ENCODE measurements at places on chromosomes 5 and 9.
A peak's percentile ranks its signal among the peaks of the same experiment; 100 is the strongest.

DNA sequence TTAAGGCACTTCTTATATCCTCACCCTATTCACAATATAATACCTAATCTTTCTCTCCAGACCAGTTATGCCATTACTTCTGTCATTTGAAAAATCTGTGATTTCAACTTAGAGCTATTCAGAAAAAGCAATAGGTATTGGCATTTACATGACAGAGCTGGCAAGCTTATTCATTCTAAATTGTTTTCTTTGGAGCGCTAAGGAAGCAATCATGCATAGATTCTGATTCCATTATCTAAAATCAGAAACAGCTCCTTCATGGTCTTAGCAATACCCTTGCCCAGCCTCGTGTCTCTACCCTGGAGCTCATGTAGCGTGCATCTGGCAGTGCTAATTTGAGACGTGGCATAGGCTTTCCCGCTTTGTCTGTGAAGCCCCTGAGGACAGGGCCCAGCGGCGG is 4.5 kb downstream of the SLC1A1 start:
- DNase-seq: no peak

- DNase-seq: no peak
Measured at GRCh38 chr9:69963803-69964202, 79.8 kb upstream of the MAMDC2 start.

GRCh38 chr9:114216081-114216480 is 60.7 kb downstream of the COL27A1 start:
- no peak for DNase-seq

- DNase-seq: no peak
Measured at GRCh38 chr5:151295791-151296477, 7.6 kb downstream of the SLC36A3 start.

- DNase-seq: no peak
Measured at GRCh38 chr5:125179612-125180011, 433.2 kb upstream of the ZNF608 start.

DNA sequence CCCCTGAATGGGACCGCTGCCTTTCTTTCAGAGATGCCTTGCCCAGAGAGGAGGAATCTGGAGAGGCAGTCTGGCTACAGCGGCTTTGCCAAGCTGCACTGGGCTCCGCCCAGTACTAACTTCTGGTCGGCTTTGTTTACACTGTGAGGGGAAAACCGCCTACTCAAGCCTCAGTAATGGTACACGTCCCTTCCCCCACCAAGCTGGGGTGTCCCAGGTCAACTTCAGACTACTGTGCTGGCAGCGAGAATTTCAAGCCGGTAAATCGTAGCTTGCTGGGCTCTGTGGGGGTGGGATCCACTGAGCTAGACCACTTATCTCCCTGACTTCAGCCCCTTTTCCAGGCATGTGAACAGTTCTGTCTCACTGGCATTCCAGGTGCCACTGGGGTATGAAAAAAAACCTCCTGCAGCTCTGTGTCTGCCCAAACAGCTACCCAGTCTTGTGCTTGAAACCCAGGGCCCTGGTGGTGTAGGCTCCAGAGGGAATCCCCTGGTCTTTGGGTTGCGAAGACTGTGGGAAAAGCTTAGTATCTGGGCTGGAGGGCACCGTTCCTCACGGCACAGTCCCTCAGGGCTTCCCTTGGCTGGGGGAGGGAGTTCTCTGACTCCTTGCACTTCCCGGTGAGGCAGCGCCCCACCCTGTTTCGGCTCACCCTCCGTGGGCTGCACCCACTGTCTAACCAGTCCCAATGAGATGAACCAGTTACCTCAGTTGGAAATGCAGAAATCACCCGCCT is 171.2 kb downstream of the CWC27 start:
- no peak for DNase-seq

- DNase-seq: peak; percentile 15
Measured at GRCh38 chr9:18910916-18911315, 122.1 kb downstream of the SAXO1 start.

- peak; percentile 98 for DNase-seq
Measured at GRCh38 chr9:18393340-18394130, 80.4 kb upstream of the ADAMTSL1 start.

- no peak for DNase-seq
Measured at GRCh38 chr5:175718401-175719108, 60.7 kb downstream of the HRH2 start.

DNA sequence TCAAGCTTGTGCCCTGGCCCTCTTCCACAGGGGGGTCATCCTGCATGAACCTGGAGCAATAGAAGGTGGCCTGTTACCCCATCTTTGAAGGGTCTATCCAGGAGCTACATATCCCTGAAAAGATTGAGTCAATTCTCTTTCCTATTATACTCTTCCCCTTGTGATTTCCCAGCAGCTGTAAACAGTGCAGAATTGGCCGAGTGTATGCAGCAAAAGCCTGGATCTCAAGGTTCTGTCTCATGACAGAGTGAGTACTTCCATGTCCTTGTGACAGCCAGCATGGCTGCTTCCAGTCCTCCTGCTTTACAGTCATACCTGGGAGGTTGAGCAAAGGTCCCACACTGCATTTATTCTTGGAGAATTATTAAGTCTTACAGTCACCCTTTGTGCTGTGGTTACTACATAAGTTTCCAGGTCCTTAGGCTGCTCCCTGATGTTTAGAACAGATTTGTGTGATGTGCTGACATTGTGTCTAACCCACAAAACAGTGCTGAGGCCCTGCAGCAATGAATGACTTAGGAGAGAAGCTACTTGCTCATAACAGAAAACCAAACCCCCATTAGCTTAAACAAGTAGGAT is 67.5 kb downstream of the NREP start:
- DNase-seq: no peak

GRCh38 chr5:143140492-143141203 is 262.8 kb downstream of the NR3C1 start:
- DNase-seq: peak; percentile 57

DNA sequence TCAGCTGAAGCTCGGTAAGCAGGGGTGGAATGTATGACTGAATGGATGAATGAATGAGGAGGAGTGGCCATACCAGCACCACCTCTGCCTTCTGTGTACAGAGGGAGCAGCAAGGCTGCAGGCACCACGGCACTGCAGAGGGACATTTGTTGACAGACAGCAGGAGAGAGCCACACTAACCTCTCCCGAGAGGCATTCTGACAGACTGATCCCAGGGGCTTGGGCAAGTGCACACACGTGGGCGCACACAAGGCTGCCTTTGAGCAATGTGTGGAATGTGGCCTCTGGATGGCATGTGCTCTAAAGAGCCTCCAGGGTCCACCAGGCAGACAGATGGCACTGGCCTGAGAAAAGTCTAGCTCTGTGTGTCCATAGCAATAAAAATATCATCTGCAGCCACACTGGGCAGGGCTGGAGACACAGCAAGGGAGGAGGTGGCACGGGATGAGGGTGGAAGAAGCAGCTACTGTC is 111.8 kb downstream of the ACTL7B start:
- DNase-seq: no peak

DNA sequence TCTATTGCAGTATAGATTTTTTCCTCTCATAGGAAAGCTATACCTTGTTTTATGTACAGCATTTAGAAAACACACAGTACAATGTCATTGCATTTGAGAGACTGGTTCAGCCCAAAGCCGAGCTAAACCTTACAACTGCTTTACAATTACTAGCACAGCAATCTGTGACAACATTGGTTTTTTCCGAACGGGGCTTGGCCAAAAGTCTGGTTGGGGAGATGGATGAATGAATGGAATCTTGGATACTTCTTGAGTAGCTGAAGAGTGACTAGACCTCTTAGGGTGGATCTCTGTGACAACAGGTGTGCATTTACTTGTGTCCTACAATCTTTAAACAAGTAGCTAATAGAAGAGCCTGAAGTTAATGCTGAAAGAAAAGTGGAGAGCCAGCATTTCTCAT is 1.2 kb downstream of the SGCD start:
- DNase-seq: no peak

DNA sequence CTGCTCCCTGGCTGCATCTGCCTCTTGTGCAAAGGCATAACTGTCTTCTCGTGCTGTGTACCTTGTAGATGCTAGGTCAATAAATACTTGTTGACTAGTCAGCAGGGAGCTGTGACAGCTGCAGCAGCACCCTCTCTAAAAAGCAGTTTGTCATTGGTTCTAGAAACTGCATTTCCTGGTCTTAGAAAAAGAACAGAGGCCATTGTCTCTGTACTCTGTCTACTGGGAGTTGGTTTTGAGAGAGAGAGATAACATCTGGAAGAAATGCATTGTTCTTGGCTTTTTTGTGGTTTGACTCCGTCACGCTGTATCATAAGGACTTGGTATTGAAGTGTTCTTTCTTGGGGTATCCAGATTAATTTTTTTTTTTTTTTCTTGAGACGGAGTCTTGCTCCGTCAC is 32.3 kb downstream of the SH3GLB2 start:
- no peak for DNase-seq

GRCh38 chr5:96066386-96066719 is 104.7 kb upstream of the ELL2 start:
- no peak for DNase-seq

DNA sequence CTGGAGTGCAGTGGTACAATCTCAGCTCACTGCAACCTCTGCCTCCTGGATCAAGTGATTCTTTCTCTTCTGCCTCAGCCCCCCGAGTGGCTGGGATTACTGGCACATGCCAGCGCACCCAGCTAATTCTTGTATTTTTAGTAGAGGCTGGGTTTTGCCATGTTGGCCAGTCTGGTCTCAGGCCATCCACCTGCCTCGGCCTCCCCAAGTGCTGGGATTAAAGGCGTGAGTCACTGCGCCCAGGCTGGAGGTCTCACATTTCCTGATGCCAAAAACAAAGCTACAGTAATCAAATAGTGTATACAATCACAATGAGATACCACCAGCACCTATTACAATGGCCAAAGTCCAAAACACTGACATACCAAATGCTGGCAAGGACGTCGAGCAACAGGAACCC is 51.1 kb downstream of the TTLL11 start:
- DNase-seq: no peak

DNA sequence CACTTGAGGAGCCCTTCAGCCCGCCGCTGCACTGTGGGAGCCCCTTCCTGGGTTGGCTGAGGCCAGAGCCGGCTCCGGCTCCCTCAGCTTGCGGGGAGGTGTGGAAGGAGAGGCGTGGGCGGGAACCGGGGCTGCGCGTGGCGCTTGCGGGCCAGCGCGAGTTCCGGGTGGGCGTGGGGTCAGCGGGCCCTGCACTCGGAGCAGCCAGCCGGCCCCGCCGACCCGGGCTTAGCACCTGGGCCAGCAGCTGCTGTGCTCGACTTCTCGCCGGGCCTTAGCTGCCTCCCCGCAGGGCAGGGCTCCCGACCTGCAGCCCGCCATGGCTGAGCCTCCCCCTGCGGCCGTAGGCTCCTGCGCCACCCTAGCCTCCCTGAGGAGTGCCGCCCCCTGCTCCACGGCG is 6.2 kb upstream of the SHB start:
- no peak for DNase-seq

GRCh38 chr9:129748249-129748648 is 4.6 kb downstream of the PTGES start:
- DNase-seq: no peak

- no peak for DNase-seq
Measured at GRCh38 chr9:3244963-3245653, 280.7 kb downstream of the RFX3 start.

GRCh38 chr5:943918-944620 is 51.4 kb downstream of the TRIP13 start:
- DNase-seq: no peak

- DNase-seq: no peak
Measured at GRCh38 chr9:124783830-124784229, 6.9 kb downstream of the OLFML2A start.

DNA sequence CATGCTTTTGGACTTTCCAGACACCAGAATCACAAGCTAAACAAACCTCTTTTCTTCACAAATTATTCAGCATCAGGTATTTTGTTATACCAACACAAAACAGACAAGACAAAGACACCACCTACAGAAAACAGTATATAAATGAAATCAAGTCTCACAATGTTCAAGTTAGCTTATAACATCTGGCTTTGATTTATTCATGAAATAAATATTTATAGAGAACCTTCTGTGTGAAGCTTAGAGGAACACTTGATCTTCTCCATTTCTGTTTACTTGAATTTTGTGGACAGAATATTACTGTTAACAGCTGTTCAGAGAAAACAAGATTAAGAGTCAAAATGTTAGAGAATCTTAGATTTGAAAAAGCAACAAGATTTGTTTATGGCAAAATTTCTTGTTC is 137.4 kb upstream of the PRR16 start:
- DNase-seq: no peak

DNA sequence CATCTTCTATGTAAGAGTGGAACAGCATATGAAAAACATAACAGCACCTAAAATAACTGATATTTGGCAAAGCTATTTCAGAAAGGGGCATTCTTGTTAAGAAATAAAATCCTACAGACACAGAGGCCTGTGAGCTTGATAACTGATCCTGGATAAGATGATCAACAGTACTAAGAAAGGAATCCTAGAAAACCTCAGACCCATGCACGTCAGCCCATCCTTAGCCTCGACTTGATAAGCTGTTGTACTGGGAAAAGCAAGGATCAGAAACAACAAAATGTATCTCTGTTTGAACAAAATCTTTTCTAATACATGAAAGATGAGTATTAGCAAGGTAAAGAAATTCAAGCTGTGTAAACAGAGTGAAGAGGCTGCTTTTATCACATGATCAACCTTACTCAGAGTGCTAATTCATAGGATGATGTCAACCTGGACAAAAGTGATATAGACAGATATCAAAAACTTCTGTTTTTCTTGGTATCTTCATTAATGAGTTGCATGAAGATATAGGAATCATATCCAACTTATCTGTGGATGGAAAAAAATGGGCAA is 15.2 kb downstream of the LIFR start:
- DNase-seq: peak; percentile 70

DNA sequence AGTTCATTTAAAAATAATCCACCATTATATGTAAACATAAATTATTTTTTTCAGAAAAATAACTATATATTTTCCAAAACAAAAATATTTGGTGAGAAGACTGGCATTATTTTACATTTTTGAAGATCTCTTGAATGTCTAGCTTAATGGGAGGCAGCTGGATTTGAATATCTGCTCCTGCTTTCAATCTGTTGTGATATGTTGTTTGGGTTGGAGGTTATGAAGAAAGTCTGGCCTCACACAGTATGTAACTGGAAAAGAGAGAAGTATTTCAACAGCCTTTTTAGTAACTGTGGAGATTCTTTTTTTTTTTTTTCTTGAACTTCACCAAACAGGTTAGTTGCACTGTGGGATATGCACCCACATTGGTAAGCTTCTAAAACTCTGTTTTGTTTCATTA is 84.7 kb upstream of the SLIT3 start:
- DNase-seq: no peak

DNA sequence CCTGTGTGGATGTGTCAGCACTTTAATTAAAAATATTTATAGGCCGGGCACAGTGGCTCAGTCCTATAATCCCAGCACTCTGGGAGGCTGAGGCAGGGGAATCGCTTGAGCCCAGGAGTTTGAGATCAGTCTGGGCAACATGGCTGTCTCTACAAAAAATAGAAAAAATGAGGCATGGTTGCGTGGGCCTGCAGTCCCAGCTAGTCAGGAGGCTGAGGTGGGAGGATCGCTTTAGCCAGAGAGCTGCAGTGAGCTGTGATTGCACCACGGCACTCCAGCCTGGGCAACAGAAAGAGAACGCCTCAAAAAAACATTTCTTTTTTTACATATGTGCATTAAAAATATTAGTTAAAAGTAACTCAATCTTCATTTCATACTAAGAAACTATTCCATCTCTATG is 6.2 kb downstream of the TBC1D9B start:
- no peak for DNase-seq

GRCh38 chr5:169862391-169862811 is 117.9 kb downstream of the INSYN2B start:
- DNase-seq: no peak

- no peak for DNase-seq
Measured at GRCh38 chr5:171808453-171808852, 22.8 kb downstream of the SMIM23 start.

GRCh38 chr5:126829098-126829497 is 52.2 kb downstream of the LMNB1 start:
- DNase-seq: no peak

- DNase-seq: no peak
Measured at GRCh38 chr5:120447706-120448239, 16.3 kb upstream of the PRR16 start.

Data from NCI-H1436 treated with DMSO at 0.1 percent for 48 hours (cell line).